ENCODE measurements at places on chromosomes 1 and 21.

DNA sequence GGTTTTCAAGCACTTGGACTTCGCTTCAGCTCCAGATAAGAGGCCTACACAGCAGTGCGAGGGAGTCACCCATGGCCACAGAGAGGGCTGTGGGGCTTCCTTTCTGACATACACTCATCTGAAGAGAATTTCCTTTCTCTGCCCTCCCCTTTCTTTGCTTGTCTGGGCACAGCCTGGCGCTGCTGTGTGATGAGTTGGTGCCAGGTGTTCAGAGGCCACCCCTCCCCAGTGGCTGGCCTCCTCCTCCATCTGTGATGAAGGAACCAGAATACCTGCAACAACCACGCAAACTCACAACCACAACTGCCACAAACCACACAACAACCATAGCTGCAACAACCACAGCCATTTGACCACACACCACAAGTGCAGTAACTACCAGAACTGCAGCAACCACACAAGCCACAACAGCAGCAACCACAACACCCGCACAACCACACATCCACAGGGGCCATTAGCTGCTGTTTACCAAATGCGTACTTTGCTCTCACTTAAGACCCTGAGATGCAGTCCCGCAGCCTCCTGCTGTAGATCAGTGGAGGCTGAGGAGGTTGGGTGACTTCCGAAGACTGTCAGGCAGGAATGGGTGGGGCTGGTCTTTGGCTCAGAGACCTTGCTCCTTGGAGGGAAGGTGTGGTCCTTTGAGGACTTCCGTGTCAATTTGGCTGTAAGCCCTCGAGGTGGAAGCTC is 71.1 kb downstream of the IER5 start:
- H3K4me1 ChIP-seq, result peaks cover 10% of the 10 kb centered on the region
- no peaks in the 10 kb centered on the region for H3K36me3 ChIP-seq
- DNase-seq, result no peak
- no peaks in the 10 kb centered on the region for H3K27me3 ChIP-seq

GRCh38 chr1:48182439-48182838 is 40.1 kb upstream of the SLC5A9 start:
- no peaks in the 10 kb centered on the region for H3K27me3 ChIP-seq
- no peaks in the 10 kb centered on the region for H3K36me3 ChIP-seq
- no peak overlapping the region for H3K4me3 ChIP-seq
- H3K4me1 ChIP-seq, result no peaks in the 10 kb centered on the region

- no peaks in the 10 kb centered on the region for H3K36me3 ChIP-seq
- no peak overlapping the region for H3K4me3 ChIP-seq
- H3K27ac ChIP-seq, result no peak overlapping the region
- DNase-seq, result no peak
- peaks cover 12% of the 10 kb centered on the region for H3K4me1 ChIP-seq
These were observed 364.7 kb downstream of the SMYD3 start for GRCh38 chr1:246142320-246142893.

DNA sequence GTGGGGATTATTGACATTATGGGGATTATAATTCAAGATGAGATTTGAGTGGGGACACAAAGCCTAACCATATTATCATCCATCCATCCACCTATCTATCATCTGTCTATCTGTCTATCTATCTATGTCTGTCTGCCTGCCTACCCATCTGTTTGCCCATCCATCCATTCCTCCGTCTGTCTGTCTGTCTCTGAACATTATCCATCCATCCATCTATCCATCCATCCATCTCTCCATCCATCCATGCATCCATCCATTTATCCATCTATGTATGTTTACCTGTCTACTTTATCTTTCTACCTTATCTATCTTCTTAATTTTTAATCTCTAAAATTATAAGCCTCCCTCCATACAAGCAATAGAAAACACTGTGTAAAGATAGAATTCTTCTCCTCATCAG is 47.4 kb downstream of the SH3BGR start:
- no peaks in the 10 kb centered on the region for H3K27me3 ChIP-seq
- no peaks in the 10 kb centered on the region for H3K4me1 ChIP-seq
- no peaks in the 10 kb centered on the region for H3K36me3 ChIP-seq
- H3K4me3 ChIP-seq, result no peak overlapping the region
- DNase-seq, result no peak

DNA sequence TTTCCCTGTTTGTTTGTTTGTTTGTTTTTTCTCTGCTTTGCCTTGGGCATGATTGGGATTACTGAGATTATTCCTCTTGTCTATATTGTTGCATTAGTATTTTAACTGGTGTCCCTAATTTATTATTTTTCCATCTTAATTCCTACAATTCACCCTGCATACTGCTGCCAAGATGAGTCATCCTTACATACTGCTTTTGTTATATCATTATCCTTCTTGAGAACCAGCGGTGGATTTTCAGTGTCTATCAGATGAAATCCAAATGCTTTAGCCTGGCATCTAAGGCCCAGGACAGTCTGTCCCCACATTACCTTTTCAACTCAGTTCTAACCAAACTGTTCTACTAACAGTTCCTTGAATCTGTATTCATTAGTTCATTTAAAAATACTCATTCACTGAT is 101.7 kb downstream of the OLFML2B start:
- H3K36me3 ChIP-seq, result no peaks in the 10 kb centered on the region
- no peaks in the 10 kb centered on the region for H3K27me3 ChIP-seq
- H3K4me1 ChIP-seq, result no peaks in the 10 kb centered on the region

DNA sequence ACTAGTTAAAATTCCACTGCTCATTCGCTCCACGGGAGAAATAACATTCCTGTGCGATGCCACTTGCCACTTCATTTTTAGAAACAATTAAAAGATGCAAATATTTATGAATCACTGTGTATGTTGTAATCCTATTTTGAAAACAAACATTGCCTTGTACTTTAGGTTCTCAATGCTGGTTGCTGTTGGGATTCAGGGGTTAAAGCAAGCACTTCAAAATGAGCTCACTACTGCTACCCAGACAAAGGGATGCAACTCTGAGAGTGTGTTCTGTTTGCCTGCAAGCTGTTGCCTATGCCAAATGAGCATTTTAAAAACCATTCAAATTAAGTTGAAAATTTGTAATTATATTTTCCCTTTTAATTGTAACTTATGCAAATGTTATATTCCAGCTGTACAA is 87.5 kb downstream of the RWDD3 start:
- no peaks in the 10 kb centered on the region for H3K4me1 ChIP-seq
- no peaks in the 10 kb centered on the region for H3K36me3 ChIP-seq
- no peaks in the 10 kb centered on the region for H3K27me3 ChIP-seq
- no peak overlapping the region for H3K4me3 ChIP-seq
- H3K27ac ChIP-seq, result no peak overlapping the region

GRCh38 chr1:17594690-17595601 is 55.4 kb downstream of the ARHGEF10L start:
- H3K4me3 ChIP-seq, result no peak overlapping the region
- no peak for DNase-seq
- H3K4me1 ChIP-seq, result peaks cover 44% of the 10 kb centered on the region
- H3K27ac ChIP-seq, result peak overlapping the region; percentile 14
- no peaks in the 10 kb centered on the region for H3K27me3 ChIP-seq

GRCh38 chr1:150186789-150187559 is 37.3 kb downstream of the PLEKHO1 start:
- no peaks in the 10 kb centered on the region for H3K36me3 ChIP-seq
- H3K27ac ChIP-seq, result peak overlapping the region; percentile 19
- peaks cover 14% of the 10 kb centered on the region for H3K4me1 ChIP-seq
- no peak for DNase-seq
- no peak overlapping the region for H3K4me3 ChIP-seq

DNA sequence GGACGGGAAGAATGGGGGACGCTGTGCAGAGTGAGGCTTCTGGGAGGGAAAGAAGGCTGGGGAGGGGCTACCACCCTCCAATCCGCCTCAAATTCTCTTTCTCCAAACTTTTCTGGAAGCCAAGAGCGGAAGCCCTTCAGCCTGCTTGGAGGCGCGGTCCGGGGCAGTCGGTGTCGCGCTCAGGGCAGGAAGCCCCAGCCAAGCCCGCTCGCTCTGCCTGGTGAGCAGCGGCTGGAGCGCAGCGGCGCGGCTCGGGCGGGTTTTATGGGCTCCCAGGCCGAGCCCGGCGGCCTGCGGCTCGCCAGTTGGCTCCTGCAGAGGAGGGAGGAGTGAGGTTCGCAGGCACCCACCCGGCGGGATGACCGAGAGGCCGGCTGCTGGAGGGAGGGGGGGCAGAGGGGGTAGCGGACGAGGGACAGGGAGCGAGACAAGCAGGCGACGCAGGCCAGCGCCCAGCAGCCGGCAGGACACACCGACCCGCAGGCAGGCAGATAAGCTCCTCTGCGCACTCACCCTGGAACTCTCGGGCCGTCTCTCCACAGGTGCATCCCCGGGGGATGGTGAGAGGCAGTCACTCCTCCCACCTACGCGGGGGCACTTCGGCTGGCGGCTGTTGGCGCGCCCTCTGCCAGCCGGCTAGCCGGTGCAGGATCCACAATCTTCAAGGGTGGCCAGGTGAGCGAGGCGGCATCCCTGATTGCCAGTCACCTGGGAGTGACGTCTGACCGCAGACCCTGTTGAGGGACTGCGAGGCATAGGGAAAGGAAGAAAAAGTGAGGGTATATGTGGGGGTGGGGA is at the start of gene AVPR1B:
TSS of gene AVPR1B (minus strand) at position 238 of the 798 bp plus-strand sequence. CDS start 498 bp downstream, outside the sequence.
- peak within 1 kb of the TSS; percentile 22 for H3K4me3 ChIP-seq
- H3K27me3 ChIP-seq, result no peaks in the 10 kb centered on the region
- no peak for DNase-seq

DNA sequence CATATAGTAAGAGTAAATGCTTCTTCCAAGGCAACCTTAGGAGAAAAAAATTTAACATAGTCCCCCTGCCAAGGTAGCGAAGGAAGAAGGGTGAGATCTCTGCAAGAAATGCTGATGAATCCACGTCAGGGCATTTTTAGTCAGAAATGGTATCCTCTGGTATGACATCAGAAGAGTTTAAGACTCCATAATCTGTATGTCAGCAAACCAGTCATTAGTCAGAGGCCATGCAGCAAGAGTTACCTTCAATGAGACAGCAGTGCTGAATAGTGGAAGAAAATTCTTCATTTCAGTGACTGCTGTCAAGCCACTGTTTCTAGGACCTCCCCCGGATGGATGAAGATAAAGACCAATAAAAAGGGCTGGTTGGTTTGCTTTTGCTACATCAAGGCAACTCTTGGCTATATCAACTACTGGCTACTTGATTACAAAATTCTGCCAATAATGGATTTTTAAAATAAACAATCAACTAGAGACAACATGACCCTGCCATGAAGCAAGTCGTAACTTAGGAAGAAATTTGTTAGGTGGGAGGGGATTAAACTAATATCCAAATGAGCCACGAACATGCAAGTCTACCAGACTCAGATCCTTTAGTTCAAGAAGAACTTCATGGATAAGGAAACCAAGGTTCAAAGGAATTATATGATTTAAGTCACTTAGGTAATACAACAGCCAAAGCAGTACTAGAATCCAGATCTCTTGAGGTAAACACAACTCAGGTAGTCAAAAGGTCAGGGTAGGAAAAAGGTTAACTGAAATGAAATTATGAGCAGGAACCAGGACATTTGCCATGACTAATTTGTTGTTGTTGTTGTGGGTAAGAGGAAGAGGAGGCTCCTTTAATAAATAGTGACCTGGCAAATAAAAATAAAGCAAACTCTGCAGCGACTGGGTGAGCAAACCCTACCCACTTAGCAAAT is 25.6 kb upstream of the GUCA2A start:
- no peaks in the 10 kb centered on the region for H3K27me3 ChIP-seq
- no peak overlapping the region for H3K27ac ChIP-seq
- no peaks in the 10 kb centered on the region for H3K36me3 ChIP-seq
- no peaks in the 10 kb centered on the region for H3K4me1 ChIP-seq
- no peak overlapping the region for H3K4me3 ChIP-seq

GRCh38 chr1:212542761-212543187 is 65.8 kb upstream of the ATF3 start:
- no peaks in the 10 kb centered on the region for H3K36me3 ChIP-seq
- no peak for DNase-seq
- no peak overlapping the region for H3K27ac ChIP-seq
- no peaks in the 10 kb centered on the region for H3K4me1 ChIP-seq
- H3K27me3 ChIP-seq, result no peaks in the 10 kb centered on the region

GRCh38 chr1:9473032-9473807 is 66.0 kb upstream of the SLC25A33 start:
- H3K4me3 ChIP-seq, result no peak overlapping the region
- H3K36me3 ChIP-seq, result no peaks in the 10 kb centered on the region
- H3K27ac ChIP-seq, result peak overlapping the region; percentile 84
- no peak for DNase-seq
- peaks cover 3% of the 10 kb centered on the region for H3K27me3 ChIP-seq
- peaks cover 20% of the 10 kb centered on the region for H3K4me1 ChIP-seq

- DNase-seq, result no peak
- no peak overlapping the region for H3K4me3 ChIP-seq
- peaks cover 91% of the 10 kb centered on the region for H3K36me3 ChIP-seq
- no peaks in the 10 kb centered on the region for H3K4me1 ChIP-seq
These were observed 142.5 kb downstream of the USP25 start for GRCh38 chr21:15872236-15872635.

GRCh38 chr1:1956586-1957532 is 37.8 kb upstream of the TMEM52 start:
- H3K27me3 ChIP-seq, result no peaks in the 10 kb centered on the region
- no peak overlapping the region for H3K27ac ChIP-seq
- H3K4me1 ChIP-seq, result peaks cover 8% of the 10 kb centered on the region
- H3K4me3 ChIP-seq, result no peak overlapping the region

DNA sequence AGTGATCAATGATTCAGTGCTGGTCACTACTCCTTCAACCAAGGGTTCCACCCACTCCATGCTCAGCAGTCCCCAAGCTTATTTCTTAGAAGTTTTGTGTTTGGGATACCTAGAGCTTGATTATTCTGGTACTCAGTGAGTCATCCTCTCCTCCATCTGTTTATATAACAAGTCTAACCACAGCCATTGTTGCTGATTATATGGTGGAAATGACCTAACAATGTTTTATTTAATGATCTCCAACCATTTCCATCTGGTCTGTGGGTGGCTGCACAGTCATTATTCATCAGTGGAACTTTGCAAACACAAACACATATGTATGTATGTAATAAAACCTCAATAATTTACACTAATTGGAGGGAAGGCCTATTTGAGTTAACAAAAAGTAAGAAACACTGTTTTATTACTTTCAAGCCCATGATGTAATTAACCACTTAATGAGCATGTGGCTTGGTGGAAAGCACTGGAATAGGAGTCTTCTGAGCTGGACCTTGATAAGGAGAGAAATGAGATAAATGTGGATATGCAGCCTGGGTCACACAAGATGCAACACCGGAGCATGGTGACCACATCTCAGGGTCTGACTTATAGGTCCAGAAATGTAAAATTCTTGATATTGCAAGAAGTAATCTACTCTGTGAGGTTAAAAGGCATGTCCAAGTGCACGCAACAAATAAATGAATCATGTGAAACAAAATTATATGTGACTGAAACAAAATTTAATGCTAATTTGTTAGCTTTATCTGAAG is 99.0 kb upstream of the WLS start:
- no peaks in the 10 kb centered on the region for H3K4me1 ChIP-seq
- DNase-seq, result no peak
- H3K27me3 ChIP-seq, result no peaks in the 10 kb centered on the region
- no peaks in the 10 kb centered on the region for H3K36me3 ChIP-seq
- H3K27ac ChIP-seq, result no peak overlapping the region

All from esophagus squamous epithelium (tissue), 5 donors.